ENCODE measurements at places on chromosomes 5 and 9.

GRCh38 chr9:104088416-104088815, 5.7 kb upstream of the SMC2 start:
- peak; percentile 22 for DNase-seq

- peak; percentile 42 for DNase-seq
Measured at GRCh38 chr5:148979083-148979723, 83.7 kb downstream of the SH3TC2 start.

- DNase-seq: peak; percentile 31
Measured at GRCh38 chr9:86652736-86653135, 294.6 kb downstream of the GAS1 start.

DNA sequence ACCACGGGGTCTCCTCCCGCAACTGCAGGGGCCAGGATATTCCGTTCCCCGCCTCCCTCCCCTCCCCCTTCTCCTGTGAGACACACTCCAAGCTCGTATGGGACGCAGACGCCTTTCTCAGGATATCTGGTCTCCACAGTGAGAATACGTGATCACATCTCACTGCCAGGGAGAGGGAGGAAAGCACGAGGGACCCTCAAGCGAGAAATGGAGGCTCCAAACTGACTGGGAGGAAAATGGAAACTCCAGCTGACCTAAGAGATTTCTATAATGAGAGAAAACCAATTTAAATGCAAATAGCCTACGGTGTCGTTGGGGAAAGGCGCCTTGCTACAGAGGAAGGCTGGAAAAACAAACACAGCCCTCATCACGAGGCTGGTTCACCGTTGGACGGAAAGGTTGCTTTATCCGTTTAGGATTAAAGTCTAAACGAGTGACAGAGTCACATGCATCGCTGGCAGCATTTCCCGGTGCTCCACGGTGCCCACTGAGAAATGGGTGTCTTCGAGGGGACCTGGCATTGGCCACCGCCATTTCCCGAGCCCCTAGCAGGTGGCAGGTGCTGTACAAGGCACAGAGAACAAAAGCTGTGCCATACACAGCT, 116.9 kb upstream of the CPEB4 start:
- DNase-seq: no peak

DNA sequence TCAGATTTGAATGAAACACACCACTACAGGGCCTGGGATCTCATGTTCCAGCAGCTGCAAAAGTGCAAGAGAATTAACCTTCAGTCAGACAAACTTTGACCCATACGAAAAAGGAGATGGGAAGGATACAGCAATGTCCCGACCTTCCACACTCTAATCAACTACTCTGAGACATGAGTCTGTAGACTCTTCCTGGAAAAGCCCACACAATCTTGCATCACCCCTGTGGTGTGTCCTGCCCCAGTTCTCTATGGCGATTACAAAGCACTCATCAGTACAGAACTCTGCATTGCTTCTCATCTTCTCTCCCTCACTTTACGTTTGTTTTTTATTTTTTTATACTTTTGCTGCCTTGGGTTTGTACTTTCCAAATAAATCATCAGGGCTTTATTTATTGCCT, 241.0 kb upstream of the KIF2A start:
- peak; percentile 6 for DNase-seq

DNA sequence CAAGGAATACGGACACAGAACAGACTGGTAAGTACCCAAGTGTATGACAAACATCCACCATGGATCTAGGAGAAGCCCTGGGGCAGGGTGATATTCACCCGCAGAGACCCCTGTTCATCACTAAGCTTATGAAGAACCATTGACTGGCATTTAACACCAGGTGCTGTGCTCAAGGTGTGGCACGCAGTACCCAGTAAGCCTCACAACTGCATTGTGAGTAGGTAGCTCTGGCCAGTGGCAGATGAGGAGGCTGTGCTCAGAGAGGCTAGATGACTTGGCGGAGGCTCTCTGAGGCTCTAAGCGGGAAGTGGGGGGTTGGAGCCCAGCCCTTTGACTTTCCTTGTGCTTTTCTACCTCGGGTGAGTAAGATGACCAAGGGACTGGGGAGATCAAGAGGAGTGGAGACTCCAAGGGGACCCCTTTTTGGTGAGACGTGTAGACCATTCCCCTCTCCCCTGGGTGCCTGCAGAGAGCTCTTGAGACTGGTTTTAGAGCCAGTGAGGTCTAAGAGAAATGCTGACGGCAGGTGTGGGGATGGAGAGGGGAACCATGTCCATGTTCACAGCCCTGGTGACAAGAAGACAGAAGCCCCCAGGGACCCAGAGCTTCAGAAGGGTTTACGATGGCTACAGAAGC, 70.8 kb downstream of the IL6ST start:
- DNase-seq: no peak

DNA sequence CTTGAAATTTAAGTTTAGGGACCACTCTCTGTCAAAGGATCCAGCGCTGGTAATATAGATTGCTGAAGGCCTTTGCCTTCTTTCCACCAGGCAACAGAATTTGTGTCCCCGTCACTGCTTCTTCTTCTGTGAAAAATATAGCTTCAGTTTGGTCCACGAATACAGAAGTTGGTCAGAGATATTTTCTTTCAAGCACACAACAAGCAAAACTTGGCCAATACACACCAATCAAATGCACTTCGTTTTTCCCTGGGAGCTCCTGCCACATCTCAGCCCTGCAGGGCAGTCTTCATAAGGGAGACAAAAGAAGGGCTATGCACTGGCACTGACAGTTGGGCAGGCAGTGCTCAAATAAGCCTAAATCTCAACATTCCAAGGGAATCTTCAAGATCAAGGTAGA, 22.9 kb downstream of the HAVCR2 start:
- DNase-seq: no peak

GRCh38 chr5:15604986-15605385, 105.0 kb downstream of the FBXL7 start:
- no peak for DNase-seq

DNA sequence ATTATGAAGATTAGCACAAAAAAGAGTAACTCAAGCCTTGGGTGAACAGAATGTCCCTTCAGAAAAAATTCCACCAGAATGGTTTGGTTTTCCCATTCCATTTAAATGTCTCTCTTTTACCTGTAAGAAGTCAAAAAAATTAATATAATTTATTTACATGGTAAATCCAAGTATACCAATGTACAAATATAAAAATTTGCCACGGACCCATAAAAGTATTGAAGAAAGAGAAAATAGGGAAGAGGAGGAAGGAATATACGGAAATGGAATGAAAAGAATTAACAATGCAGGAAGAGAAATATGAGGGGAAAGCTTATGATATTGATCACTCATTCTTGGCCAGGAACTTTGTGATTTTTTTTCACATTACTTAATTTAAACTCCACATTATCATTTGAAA, at the start of gene OR13C9:
Gene OR13C9 (minus strand): TSS at position 101 of the 400 bp plus-strand sequence. CDS start 0 bp downstream, at position 101.
- no peak for DNase-seq

DNA sequence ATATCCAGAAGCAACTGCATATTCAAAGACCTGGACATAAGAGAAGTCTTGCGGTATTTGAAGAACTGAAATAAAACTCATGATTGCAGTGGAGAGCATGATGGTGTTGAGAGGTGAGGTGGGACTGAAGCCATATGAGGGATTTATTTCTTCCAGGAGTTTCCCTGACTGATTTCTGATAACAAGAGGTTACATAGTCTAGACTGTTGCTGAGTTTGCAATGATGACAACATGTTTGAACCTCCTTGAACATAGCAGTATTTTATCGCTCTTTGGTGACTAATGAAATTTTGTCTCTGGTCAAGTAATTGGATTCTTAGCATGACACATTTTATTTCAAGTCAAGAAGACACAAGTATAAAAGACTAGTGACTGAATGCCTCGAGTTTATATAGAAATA, 61.8 kb downstream of the ACTBL2 start:
- peak; percentile 21 for DNase-seq

- DNase-seq: no peak
Measured at GRCh38 chr5:125169396-125169795, 423.0 kb upstream of the ZNF608 start.

DNA sequence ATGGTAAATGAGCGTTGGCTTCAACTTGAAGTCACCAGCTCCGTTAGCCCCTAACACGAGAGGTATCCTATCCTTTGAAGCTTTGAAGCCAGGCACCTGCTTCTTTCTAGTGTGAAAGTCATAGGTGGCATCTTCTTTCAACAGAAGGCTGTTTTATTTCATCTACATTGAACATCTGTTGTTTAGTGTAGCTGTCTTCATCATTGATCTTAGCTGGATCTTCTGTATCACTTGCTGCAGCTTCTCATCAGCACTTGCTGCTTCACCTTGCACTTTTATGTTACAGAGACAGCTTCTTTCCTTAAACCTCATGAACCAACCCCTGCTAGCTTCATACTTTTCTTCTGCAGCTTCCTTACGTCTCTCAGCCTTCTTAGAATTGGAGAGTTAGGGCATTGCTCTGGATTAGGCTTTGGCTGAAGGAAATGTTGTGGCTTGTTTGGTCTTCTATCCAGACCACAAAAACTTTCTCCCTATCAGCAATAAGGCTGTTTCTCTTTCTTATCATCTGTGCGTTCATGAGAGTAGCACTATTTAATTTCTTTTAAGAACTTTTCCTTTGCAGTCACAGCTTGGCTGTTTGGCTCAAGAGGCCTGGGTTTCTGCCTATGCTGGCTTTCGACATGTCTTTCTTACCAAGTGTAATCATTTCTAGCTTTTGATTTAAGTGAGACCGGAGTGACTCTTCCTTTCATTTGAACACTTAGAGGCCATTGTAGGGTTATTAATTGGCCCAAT, 47.2 kb downstream of the PCSK5 start:
- DNase-seq: no peak

DNA sequence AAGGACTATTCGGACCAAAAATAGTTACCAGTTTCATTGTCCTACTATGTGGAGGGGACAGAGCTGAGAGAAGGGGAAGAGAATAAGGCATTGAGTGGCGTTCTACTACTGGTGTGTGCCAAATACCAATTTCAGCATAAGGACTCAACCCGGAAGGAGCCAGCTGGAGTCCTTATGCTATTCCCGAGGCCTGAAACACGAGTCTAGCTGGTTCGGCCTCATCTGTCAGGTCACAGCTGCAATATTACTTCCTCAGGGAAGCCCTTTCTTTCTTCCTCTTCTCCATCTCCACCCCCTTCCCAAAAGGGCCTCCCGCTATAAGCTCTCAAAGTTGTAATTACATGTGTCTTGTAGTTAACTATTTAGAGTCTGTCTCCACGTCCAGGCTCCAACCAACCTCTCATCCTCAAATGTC, 20.5 kb upstream of the FER start:
- DNase-seq: peak; percentile 63

DNA sequence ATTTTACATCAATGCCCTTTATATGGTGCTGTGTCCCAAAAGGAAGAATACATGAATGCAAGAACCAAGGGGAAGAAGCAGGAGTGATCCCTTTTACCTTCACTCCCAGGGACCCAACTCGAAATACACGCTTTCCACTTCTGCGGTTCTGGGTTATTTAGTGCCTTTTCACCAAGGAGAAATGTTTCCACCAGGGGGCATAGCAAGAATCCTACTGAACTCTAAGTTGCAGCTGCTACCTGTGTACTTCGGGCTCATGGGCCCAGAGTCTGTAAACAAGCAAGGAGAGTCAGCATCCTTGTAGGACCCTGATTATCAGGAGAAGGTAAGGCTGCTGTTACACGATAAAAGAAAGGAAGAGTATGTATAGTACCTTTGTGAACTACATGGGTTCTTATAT, 45.7 kb downstream of the DPYSL3 start:
- DNase-seq: peak; percentile 54

DNA sequence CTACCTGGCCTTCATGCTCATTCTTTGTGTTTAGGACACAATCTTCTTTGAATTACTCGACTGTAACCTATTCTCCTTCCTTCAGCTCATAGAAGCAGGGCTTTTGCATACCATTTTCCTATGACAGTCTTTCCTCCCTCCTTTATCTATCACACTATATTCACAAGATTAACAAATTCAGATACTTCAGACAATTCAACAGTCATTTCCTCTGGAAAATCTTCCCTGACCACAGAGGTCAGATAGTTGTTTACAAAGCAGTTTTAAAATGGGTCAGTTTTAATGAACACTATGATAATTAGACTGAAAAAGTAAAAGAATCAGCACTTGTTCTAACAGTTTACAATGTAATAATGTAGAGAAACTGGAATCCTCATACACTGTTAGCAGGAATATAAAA, 4.3 kb downstream of the CAAP1 start:
- DNase-seq: no peak

DNA sequence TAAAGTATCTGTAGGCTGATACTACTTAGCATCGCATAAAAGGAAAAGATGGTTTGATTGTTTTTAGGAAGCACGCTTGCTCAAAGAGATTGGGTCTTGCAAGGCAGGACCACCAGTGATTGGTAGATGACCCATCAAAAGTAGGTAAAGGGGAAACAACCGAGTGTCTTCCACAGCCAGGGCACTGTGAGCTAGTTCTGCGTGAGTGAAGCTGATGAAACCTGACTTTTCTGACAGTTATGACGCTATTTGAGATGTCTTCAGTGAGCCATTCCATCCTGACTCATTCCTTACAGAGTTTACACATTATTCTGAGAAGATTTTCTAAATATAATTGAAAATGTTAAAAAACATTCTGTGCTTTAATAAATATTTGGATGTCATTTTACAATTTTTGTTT, 49.7 kb downstream of the BASP1 start:
- DNase-seq: no peak

DNA sequence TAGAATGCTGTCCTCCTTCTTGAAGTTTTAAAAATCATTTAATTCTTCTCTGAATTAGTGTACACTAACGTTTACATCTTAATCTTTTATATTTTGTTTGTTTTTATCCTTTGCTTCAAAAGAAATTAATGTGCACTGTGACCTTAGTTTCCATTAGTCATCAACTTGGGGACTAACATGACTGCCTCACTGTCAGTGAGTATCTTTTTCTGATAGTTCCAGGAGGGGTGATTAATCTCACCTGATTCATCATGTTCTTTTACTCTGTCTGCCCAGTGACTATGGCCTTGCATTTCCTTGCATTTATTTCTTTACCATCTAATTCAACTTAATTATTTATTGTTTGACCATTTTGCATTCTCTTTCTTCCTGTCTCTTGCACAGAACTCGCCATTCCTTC, 33.4 kb upstream of the NR3C1 start:
- DNase-seq: peak; percentile 42

DNA sequence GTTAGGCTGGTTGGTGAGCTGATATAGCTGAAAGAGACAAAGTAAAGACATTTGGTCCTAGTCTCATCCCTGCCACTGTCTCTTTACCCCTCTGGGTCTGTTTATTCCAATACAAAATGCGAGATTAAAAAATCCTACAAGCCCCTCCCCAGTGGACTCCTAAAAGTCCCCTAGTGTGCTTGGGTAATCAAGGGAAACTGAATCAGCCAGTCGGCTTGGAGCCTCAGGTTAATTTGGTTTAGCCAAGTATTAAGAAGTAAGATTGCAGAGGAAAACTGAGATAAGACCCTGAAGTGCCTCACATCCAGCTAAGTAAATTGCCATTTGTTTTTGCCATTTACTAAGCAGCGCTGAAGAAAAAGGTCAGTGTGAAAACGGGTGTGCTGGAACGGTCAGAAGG, 10.4 kb downstream of the NIM1K start:
- DNase-seq: no peak

All from GM23248 (cell line).